ENCODE measurements at places on chromosomes 6 and 20.

DNA sequence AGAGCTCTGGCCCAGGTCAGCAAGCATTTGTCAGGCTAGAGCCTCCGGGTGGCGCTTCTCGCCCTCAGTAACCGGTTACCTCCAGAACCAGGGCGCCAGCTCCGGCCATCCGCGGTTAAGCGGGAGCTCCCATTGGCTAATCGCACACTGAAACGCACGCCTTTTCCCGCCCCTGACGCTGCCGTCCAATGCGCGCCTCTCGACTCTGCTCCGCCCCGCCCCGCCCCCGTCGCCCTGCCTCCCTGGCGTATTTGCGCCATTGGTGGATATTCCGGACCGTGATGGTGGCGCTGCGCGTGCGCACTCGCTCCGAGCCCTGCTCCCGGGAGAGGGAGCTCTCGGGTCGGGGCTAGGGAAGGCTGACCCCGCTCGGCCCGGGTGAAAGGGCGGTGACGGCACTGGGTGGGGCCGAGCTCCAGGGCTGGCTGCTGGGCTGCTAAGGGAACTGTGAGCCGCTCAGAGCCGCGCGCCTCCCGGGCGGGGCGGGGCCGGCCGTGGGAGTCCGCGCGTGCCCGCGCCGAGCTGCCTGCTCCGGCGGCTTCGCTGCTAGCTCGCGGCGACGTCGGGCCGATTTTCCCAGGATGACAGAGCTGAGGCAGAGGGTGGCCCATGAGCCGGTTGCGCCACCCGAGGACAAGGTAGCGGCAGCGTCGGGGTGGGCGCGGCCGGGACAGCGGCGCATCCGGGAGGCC, at the start of gene CDS2:
Gene CDS2, plus strand, starts transcription at position 497 of the 692 bp plus-strand sequence. Its CDS starts 85 bp downstream, at position 582.
- DNase-seq: peak; percentile 100

DNA sequence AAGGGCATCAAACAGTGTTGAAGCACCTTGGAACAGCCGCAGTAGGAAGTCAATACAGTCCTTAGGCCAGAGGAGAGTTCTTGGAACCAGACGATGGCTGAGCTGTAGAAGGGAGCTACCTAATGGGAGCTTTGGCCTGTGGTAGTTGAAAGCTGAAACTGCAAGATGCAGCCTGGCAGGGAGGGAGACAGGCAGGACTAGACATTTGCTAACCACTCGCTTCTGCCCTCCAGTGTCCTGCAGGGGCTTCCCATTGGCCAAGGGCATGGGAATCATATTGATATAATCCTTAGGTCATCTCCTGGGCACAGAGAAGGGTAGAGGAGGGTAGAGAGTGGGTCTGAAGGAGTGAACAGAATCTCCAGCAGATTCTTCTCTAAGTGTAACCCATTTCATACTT, 60.4 kb downstream of the TPD52L1 start:
- no peak for DNase-seq

- no peak for DNase-seq
Observed at GRCh38 chr6:139931747-139932146, 557.3 kb upstream of the CITED2 start.

DNA sequence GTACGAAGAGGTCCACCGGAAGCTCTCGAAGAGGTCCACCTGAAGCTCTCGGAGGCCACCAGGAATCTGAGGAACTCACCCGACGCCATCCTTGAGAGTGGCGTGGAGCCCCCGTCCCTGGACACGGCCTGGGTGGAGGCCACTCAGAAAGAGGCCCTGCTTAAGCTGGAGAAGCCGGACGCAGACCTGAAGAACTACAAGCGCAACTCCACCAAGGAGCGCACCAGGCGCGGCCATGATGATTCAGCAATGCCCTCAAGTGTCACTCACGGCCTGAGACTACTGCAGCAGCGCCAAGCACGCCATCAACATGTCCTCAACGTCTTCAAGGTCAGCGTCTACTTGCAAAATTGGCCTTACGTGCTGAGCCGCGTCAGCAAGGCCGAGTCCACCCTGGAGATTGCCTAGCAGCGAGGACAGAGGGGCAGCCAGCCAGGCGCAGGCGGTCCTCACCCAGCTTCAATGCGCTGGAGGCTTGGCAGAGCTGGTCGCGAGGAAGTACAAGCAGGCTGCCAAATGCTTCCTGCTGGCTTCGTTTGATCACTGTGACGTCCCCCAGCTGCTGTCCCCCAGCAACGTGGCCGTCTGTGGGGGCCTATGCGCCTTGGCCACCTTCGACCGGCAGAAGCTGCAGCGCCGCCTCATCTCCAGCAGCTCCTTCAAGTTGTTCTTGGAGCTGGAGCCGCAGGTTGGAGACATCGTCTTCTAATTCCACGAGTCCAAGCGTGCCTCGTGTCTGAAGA, 7.7 kb upstream of the GJA10 start:
- DNase-seq: no peak

DNA sequence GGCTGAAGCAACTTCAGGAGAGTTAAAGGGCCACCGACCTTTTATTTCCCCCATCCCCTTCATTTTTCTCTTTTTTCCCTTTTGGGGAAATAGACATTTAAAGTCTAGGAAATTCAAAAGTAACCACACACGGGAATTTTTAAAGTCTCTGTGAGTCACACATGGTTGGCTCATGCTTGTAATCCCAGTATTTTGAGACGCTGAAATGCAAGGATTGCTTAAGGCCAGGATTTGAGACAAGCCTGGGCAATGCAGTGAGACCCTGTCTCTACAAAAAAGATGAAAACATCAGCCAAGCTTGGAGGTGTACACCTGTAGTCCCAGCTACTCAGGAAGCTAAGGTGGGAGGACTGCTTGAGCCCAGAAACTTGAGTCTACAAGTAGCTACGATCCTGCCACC, 34.2 kb downstream of the KATNA1 start:
- no peak for DNase-seq

- DNase-seq: no peak
Observed at GRCh38 chr20:13338999-13339411, 117.9 kb downstream of the ISM1 start.

DNA sequence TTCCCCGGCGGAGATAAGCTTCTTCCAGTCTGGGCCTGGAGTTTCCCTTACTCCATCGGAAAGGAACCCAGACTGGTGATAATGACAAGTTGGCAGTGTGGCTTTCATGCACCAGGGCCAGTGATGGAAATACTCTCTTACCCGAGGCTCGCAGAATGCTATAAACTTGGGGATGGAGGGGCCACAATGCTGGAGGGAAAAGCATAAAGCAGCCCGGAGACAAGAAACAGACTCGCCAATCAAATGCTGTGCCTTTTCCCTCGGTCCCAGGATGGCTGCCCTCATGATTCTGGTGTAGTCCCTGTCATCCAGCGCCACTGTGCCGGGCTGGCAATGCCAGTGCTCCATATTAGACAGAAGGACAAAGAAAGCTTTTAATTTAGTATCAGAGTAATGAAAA, 325.6 kb downstream of the THBS2 start:
- DNase-seq: no peak
